Panc1 (cell line): ENCODE measurements at places on chromosomes 2 and 18. TPM values are rescaled to one million over a fixed set of nuclear protein-coding genes. Genes with fewer than 3 reads are reported as not detected.
A peak's percentile ranks its signal among the peaks of the same experiment; 100 is the strongest.

- H3K4me3 ChIP-seq = no peak overlapping the region
- no peaks in the 10 kb centered on the region for H3K4me1 ChIP-seq
- H3K36me3 ChIP-seq = no peaks in the 10 kb centered on the region
Observed at GRCh38 chr2:11145350-11145749, 9.9 kb upstream of the SLC66A3 start.

GRCh38 chr2:6143812-6144211, 451.6 kb downstream of the SOX11 start:
- no peak overlapping the region for H3K4me3 ChIP-seq
- no peaks in the 10 kb centered on the region for H3K27me3 ChIP-seq
- H3K27ac ChIP-seq = no peak overlapping the region
- no peaks in the 10 kb centered on the region for H3K4me1 ChIP-seq
- H3K36me3 ChIP-seq = no peaks in the 10 kb centered on the region

DNA sequence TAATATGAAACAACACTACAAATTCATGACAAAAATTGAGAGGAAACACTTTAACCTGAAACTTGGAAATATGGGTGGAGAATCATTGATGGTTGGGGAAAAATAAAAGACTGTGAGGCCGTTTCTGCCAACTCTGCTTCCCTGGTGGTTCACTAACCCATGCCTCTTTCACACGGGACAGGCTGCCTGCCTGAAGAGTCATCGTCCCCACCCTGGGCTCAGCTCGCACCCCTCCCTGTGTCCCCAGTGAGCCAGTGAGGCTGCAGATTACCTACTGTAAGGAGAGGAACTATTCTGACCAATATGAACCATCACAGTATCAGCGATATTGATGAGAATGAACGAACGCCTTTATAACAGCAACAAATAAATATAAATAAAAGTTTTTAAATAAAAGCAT, 357.8 kb upstream of the CDH20 start:
- DNase-seq = no peak
- H3K27me3 ChIP-seq = no peaks in the 10 kb centered on the region
- H3K4me1 ChIP-seq = no peaks in the 10 kb centered on the region
- no peak overlapping the region for H3K27ac ChIP-seq

GRCh38 chr2:55419233-55419678, 400 bp downstream of the CCDC88A start:
- peaks cover 11% of the 10 kb centered on the region; the same call in 1 of the 2 replicates for H3K4me1 ChIP-seq
- peak overlapping the region; percentile 74 for H3K4me3 ChIP-seq
- no peak for DNase-seq
- H3K36me3 ChIP-seq = no peaks in the 10 kb centered on the region
- peak overlapping the region; percentile 95 for H3K27ac ChIP-seq

- peak overlapping the region; percentile 84 for H3K4me3 ChIP-seq
- no peaks in the 10 kb centered on the region for H3K36me3 ChIP-seq
- H3K27me3 ChIP-seq = peaks cover 14% of the 10 kb centered on the region
- DNase-seq = no peak
- no peak overlapping the region for H3K27ac ChIP-seq
Observed at GRCh38 chr2:73175663-73176204, 26.6 kb upstream of the NOTO start.

- no peaks in the 10 kb centered on the region for H3K36me3 ChIP-seq
- H3K27me3 ChIP-seq = no peaks in the 10 kb centered on the region
- DNase-seq = no peak
- H3K4me1 ChIP-seq = no peaks in the 10 kb centered on the region
Observed at GRCh38 chr2:203690117-203690431, 16.4 kb upstream of the CD28 start.

GRCh38 chr2:231300722-231301076, 94.8 kb upstream of the B3GNT7 start:
- peaks cover 19% of the 10 kb centered on the region for H3K4me1 ChIP-seq
- H3K4me3 ChIP-seq = no peak overlapping the region

DNA sequence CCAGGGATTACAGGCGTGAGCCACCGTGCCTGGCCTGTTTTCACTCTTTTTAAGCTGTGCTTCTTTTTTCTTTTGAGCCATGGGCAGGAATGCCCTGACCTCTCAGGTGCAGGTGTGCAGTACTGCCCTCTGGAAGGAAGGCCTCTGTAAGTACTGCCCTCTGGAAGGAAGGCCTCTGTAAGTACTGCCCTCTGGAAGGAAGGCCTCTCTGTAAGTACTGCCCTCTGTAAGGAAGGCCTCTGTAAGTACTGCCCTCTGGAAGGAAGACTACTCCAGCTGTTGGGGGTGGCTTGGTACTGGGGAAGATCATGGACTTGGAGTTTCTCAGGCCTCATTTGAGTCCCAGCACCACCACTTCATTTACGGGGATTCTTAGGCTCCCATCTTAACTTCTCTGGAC, 248.5 kb upstream of the ID2 start:
- no peak for DNase-seq
- H3K4me3 ChIP-seq = no peak overlapping the region
- no peaks in the 10 kb centered on the region for H3K27me3 ChIP-seq
- H3K36me3 ChIP-seq = no peaks in the 10 kb centered on the region
- no peak overlapping the region for H3K27ac ChIP-seq

DNA sequence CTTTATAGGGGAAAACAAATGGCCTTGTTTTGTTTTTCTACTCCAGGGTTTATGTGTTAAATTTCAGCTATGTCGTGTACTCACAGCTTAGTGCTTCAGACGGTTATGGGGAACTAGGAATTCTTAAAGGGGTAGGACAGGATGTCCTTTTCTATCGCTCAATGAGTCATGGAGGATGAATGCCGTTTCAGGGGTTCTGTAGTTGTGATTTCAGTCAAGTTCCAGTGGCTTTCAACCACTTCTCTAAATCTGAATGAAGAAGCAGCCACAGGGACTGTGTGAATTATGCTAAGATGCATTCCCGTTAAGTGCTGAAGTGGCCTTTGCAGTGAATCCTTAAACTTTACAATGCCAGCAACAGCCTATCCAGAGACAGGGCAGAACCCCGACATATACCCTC, 1231.7 kb upstream of the ZEB2 start:
- DNase-seq = no peak
- H3K4me3 ChIP-seq = no peak overlapping the region
- H3K36me3 ChIP-seq = no peaks in the 10 kb centered on the region
- H3K27ac ChIP-seq = no peak overlapping the region

DNA sequence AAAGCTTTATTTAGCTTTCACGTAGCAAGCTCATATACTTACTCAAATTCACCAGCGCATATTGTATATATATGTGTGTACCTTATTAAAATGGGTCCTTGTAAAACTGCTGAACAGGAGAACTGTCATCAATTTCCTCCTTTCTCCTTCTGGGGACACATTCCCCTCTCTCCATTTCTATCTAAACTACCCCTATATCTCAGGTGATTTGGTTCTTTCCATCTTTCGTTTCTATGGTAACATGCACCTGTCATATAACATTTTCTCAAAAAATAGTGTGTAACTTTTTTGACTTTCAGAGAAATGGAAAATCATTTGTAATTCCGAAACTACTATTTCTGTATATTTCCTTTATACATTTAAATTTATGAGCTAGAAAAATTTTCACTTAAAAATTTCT, 83.5 kb upstream of the CD226 start:
- H3K4me3 ChIP-seq = no peak overlapping the region
- H3K27ac ChIP-seq = no peak overlapping the region
- no peaks in the 10 kb centered on the region for H3K4me1 ChIP-seq
- no peaks in the 10 kb centered on the region for H3K27me3 ChIP-seq
- no peaks in the 10 kb centered on the region; the same call in 1 of the 2 replicates for H3K36me3 ChIP-seq

DNA sequence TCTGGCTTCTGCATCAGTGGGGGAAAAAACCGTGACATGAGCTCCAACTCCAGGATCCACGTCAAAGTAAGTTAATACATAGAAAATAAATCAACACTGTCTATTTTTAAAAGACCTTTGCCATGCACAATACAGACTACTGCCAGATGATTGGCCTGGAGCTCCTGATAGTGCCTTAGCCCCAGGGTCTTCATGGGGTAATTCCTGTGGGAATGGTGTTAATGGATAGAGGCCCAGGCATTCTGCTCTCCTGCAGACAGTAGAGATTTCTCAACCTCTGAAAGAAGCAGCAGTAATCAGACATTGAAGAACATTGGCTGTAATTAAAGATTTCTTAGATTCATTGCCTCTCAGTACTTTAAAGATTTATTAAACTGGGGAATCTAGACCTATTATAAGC, 4.3 kb upstream of the PLCL1 start:
- peaks cover 35% of the 10 kb centered on the region for H3K27me3 ChIP-seq
- DNase-seq = no peak
- H3K4me3 ChIP-seq = no peak overlapping the region

GRCh38 chr2:100039291-100039980, 103.0 kb downstream of the AFF3 start:
- DNase-seq = no peak
- no peaks in the 10 kb centered on the region for H3K4me1 ChIP-seq
- H3K36me3 ChIP-seq = no peaks in the 10 kb centered on the region; the same call in 1 of the 2 replicates
- no peak overlapping the region for H3K27ac ChIP-seq

GRCh38 chr2:30287190-30287840, 56.0 kb downstream of the LBH start:
- DNase-seq = no peak
- no peak overlapping the region for H3K4me3 ChIP-seq
- no peaks in the 10 kb centered on the region for H3K36me3 ChIP-seq
- no peaks in the 10 kb centered on the region for H3K4me1 ChIP-seq

GRCh38 chr18:35610089-35610488, 28.5 kb downstream of the GALNT1 start:
- H3K27ac ChIP-seq = peak overlapping the region; percentile 59; the same call in 1 of the 2 replicates
- H3K27me3 ChIP-seq = no peaks in the 10 kb centered on the region
- no peaks in the 10 kb centered on the region for H3K36me3 ChIP-seq
- DNase-seq = no peak

- no peaks in the 10 kb centered on the region for H3K36me3 ChIP-seq
- DNase-seq = no peak
- no peaks in the 10 kb centered on the region for H3K4me1 ChIP-seq
- H3K4me3 ChIP-seq = no peak overlapping the region
- peaks cover 6% of the 10 kb centered on the region; the same call in 1 of the 2 replicates for H3K27me3 ChIP-seq
Observed at GRCh38 chr18:12155996-12156395, 62.4 kb downstream of the ANKRD62 start.

- no peaks in the 10 kb centered on the region for H3K36me3 ChIP-seq
- no peaks in the 10 kb centered on the region for H3K27me3 ChIP-seq
- no peaks in the 10 kb centered on the region for H3K4me1 ChIP-seq
- no peak overlapping the region for H3K27ac ChIP-seq
Observed at GRCh38 chr2:24771764-24772586, 21.2 kb downstream of the PTRHD1 start.

DNA sequence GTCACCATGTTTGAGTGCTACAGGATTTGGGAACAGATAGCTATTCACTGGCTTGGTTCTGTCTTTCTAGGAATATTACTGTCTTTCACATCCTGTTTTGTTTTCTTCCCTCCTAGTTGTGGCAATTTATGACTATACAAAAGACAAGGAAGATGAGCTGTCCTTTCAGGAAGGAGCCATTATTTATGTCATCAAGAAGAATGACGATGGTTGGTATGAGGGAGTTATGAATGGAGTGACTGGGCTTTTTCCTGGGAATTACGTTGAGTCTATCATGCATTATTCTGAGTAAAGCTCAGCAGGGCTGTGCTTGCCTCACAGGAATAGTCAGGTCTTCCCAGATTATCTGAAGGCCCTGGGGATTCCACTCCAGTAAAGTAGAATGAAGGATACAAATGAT, 98.9 kb downstream of the ABI2 start:
- no peak overlapping the region for H3K4me3 ChIP-seq
- DNase-seq = no peak
- H3K4me1 ChIP-seq = no peaks in the 10 kb centered on the region
- H3K27ac ChIP-seq = no peak overlapping the region
- H3K27me3 ChIP-seq = no peaks in the 10 kb centered on the region

DNA sequence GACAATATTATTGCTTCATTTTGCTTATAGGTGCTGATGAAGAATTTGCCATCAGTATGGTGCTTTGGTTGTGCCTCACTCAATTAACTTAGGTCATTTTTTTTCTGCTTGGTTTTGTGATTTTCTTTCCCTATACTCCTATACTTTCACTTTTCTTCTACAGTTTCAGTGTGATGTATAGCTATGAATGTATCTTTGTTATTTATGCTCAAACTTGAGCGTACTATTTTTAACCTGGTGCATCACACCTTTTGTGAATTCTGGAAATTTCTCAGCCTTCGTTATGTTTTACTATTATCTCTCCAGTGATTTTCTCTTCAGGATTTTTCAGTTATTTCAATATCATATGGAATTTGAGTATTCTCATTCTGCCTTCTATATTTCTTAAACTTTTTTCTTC, 2035.3 kb upstream of the LRRTM1 start:
- H3K4me3 ChIP-seq = no peak overlapping the region
- H3K27me3 ChIP-seq = no peaks in the 10 kb centered on the region
- no peak overlapping the region for H3K27ac ChIP-seq
- H3K4me1 ChIP-seq = no peaks in the 10 kb centered on the region
- DNase-seq = no peak

- H3K36me3 ChIP-seq = no peaks in the 10 kb centered on the region
- no peak overlapping the region for H3K27ac ChIP-seq
- H3K4me1 ChIP-seq = no peaks in the 10 kb centered on the region
Observed at GRCh38 chr2:110905217-110905616, 172.8 kb downstream of the ACOXL start.

DNA sequence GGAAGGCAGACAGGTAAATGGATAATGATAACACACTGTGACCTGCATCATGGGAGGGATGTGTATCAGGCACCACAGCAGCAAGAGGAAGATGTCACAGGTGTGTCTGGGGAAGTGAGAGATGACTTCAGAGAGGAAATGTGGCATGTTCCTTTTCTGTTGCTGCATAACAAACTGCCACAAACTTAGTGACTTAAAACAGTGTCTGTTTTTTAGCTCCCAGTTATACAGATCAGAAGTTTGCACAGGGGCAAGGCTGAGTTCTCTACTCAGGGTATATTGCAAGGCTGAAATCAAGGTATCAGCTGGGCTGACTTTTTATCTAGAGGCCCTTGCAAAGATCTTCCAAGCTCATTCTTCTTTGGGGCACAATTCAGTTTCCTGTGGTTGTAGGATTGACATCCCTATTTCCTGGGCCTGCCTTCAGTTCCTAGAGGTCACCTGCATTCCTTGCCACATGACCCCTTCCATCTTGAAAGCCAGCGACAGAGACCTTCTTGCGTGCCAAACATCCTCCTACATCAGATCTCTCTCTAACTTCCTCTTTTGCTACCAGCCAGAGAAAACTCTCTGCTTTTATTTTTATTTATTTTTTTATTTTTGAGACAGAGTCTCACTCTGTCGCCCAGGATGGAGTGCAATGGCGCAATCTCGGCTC, 2.1 kb upstream of the MAP3K2 start:
- H3K36me3 ChIP-seq = no peaks in the 10 kb centered on the region
- H3K4me3 ChIP-seq = no peak overlapping the region
- DNase-seq = no peak
- peaks cover 29% of the 10 kb centered on the region for H3K4me1 ChIP-seq
- H3K27me3 ChIP-seq = no peaks in the 10 kb centered on the region
- H3K27ac ChIP-seq = peak overlapping the region; percentile 99

PLB1 gene
- 0.80 TPM for total RNA-seq

VIT gene
- 0.77 TPM for total RNA-seq

SERPINB13 gene
- not detected for total RNA-seq

YWHAQ gene
- 683 TPM for total RNA-seq

SS18 gene
- total RNA-seq = 99.1 TPM

CPS1 gene
- 5.1 TPM for total RNA-seq

SANBR gene
- total RNA-seq = 18.8 TPM

PLCD4 gene
- 12.9 TPM for total RNA-seq
